ENCODE measurements at places on chromosomes 13 and 19.

GRCh38 chr19:2266183-2266993 is 10.2 kb upstream of the JSRP1 start:
- DNase-seq: no peak

DNA sequence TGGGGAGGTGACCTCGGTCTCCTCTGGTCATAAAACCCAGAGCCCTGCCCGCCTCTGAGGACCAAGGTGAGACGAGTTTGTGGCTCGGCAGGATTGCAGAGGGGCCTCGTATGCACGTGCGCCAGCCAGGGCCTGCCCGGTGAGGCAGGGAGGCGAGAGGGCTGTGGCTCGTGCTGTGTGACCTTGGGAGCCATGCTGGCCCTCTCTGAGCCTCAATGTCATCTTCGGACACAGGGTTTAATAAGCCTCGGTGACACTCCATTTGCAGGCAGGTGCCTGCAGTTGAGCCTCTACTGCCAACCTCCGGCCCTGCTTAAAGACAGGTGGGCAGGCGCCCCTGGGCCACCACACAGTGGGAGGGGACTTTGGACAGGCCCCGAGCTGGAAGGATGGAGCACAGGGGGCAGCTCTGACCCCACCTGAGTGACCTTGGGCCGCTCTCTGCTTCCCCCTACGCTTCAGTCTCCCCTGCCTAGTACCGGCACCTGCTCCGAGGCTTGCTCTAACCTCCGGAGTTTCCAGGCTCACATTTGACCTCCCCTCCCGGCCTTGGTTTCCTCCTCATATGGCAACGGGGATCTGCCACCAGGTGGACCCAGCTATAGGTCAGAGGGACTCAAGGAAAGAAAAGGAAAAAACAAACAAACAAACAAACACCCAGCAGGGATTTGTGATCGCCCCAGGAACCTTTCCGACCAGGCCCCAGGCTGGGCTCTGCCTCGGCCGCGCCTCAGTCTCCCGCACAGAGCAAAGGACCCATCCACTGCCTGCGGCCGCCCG is 3.1 kb downstream of the ZBTB7A start:
- DNase-seq: no peak

GRCh38 chr19:12913011-12913561 is 6.0 kb downstream of the SYCE2 start:
- DNase-seq: peak; percentile 69

DNA sequence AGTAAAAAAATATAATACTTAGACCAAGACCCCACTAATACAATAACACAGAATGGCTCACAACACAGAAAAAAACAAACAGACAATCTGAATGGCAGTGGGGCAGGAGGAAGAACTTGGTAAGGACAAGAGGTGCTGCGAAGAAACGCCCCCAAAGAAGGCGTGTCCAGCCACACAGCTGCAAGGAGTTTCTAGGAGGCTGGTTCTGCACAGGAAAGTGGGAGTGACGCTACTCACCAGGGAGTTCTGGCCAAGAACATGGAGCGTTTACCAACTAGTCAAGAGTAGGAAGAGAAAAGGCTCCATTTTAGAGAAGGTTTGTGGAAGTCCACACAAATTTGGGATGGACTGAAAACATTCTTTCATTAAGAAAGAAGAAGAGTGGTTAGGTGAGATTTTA is 95.3 kb upstream of the SLC15A1 start:
- no peak for DNase-seq

DNA sequence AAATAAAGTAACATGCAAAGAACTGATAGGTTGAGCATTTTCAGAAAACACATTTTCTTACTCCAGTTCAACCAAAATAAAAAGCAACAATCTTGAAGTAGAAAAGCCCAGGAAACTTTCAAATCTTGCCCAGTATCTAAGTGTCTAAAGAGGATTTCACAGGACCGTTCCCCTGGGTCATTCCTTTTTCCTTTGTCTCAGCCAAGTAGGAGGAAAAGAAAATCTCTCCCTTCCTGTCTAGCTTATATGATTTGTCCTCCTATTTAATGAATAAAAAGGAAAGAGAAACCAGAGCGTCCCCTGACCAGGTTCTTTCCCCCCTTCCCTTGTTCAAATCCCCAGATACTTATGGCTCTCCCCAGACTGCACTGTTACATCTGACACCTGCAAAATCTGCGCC is 248.0 kb downstream of the KCTD12 start:
- DNase-seq: no peak

- no peak for DNase-seq
Measured at GRCh38 chr13:79522583-79522982, 41.6 kb downstream of the NDFIP2 start.

DNA sequence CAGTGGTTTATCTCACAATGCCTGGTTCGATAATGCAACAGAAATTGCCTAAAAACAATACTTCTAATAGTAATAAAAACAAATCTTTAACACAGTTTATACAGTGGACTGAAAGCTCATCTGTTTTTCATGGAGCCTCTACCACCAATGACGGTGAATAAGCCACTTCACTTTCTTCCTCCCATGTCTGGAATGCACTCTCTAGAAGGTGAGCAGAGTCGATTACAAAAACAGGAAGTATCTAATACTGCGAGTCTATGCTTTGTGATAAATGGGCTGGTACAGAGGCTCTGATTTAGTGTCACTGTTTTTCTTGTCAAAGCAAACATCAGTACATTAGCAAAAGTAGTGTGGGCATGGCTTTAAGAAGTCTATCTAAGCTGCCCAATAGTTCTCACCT is 1348.6 kb upstream of the SLC10A2 start:
- DNase-seq: no peak

GRCh38 chr13:50631041-50631440 is 212.5 kb downstream of the DLEU7 start:
- no peak for DNase-seq

- DNase-seq: no peak
Measured at GRCh38 chr13:98570929-98571372, 6.0 kb downstream of the STK24 start.

GRCh38 chr13:61901946-61902541 is 486.4 kb upstream of the PCDH20 start:
- DNase-seq: no peak

GRCh38 chr19:43574424-43575155 is 737 bp downstream of the XRCC1 start:
- DNase-seq: no peak

- DNase-seq: no peak
Measured at GRCh38 chr13:73224703-73225102, 165.9 kb downstream of the KLF5 start.

DNA sequence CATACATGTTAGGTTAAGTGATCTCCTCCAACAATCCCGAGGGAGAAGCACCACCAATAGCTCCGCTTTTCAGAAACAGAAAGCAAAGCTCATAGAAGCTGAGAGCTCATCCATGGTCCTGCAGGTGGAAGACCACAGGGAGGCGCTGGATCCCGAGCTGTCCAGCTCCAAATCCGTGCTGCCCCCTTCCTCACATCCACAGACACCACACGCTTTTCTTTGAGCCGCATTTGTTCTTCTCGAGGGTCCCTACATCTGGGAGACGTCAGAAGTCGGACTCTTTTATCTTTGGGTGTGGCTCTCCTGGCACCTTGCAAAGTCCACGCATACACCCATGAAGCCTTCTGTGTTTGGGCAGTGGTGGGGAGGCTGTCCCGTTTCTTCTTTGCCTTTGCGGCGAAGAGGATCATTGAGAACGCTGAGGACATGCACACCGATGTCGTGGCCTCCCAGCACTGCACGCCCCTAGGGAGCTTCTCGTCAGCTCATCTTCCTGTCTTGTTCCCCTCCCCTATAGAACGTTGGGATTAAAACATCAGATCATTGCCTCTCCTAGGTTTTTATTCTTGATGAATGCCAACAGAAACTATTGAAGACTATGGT is 184.8 kb downstream of the TEX29 start:
- no peak for DNase-seq

DNA sequence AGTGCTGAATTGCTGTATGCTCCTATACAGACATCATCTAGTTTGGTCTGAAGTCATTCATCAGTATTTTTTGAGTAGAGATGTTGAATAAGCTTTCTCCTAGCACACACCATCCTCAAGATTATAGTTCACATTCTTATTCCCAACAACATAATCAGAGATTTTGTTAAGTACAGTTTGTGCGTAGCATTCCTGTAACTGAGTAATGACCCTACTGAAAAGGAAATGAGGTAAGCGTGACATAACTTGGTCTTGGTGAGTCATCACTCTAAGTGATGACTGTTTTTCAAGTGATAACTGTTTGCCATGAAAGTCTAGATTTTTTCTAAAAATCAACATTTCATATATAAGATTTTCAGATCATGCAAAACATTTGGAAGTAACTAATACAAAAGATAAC is 18.5 kb upstream of the FAM216B start:
- no peak for DNase-seq

DNA sequence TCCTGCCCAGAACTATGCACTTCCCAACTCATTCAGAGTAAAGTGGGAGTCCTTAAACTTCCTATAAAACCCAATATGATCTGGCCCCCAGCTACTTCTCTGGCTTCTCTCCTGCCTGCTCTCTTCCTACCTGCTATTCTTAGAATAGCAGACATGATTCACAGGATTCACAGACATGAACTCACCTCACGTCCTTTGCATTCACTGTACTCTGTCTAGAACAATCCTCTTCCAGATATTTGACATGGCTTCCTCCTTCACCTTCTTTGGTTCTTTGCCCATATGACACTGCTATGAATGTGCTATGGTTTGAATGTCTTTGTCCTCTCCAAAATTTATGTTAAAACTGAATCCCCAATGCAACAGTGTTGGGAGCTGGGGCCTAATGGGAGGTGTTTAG is 154.9 kb downstream of the UGGT2 start:
- no peak for DNase-seq

GRCh38 chr13:113948034-113948742 is 25.7 kb downstream of the C13orf46 start:
- DNase-seq: no peak

GRCh38 chr13:36685927-36686326 is 12.1 kb downstream of the SERTM1 start:
- no peak for DNase-seq

DNA sequence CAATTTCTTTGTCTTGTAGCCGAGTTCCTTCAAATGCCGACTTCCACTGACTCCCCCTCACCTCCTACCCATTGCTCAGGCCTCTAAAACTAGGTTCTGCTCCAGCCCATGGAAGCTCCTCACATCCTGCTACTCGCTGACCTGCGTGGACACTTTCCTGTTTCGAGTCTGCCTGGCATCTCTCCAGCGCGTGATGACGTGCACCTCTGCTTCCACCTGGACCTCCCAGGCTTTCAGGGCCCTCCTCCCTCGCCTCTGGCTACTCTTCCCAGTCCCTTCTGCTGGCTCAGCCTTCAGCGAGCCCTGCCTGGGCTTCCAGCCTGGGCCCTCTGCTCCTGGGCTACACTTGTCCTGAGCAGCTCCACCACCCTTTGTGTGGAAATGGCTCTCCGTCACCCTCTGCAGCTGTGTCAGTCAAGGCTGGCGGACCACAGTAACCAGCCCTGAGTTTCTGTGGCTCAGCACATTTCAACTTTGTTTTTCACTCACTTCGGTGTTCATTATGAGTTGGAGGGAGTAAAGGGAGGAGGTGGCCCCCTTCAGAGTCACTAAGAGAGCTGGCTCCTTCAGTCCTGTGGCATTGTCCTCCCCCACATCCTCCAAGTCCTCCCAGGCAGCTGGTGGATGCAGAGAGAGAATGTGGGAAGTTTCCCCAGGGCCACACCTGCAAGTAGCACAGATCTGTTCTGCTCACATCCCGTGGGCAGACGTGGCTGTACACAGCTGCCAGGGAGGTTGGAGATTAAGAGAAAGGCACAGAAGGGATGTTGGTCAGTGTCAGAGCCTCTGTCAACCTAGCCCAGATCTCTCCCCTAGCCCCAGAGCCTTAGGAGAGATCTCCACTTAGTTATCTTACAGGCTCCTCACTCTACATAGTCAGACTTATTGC is 49.4 kb downstream of the SERP2 start:
- DNase-seq: no peak

GRCh38 chr13:46184277-46184699 is 2.3 kb upstream of the LCP1 start:
- no peak for DNase-seq

- DNase-seq: no peak
Measured at GRCh38 chr13:99356262-99357091, 49.3 kb upstream of the GPR183 start.

DNA sequence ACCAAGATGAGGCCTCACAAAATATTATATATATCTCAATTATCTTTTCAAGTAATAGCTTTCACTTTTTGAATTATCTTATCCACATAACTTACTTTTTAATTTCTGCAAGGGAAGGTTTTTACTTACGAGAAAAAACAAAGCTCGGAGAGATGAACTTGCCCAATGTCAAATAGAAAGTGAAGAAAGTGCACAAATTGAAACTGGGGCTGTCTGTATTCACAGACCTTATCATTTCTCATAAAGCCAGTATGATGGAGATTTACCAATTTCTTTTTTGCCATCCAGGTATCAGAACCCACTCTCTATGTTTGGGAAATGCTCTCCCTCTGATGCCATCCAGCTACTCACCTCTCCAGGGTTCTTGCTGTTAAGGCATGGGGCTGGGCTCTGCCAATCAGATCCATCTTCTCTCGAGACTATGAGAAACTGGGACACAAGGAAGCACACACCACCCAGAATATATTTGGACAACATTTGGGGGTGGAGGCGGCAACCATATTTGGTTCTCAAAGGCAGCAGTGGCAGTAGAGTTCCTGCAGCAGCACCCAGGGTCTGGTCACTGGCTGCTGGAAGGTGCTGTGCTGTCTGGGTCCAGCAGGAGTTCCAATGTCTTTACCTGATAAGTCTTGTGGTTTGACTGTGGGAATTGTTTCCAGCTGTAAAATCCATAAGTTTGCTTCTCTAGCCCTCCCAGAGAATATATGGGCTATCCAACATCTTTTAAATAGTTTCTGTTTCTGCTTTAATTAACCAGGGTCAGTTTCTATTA is 45.8 kb upstream of the SCEL start:
- DNase-seq: no peak

DNA sequence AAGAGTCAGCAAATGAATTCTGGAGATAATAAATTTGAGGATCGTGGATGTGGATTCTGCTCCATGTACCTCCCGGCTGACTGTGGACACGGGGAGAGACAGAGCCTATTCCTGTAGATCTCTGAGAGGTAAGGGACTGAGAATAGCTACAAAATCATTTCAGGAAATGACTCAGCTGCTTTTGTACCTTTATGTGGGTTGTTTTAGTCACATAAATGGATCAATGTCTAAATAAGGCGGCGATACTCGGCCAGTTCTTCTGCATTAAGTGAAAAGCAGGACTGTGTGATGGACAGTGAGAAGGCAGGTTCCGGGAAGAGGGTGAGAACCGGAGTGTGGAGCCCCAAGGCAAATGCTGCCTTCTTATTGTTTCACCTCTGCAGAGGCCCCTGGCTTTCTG is 128.1 kb downstream of the EFNB2 start:
- no peak for DNase-seq
